A549 (cell line): ENCODE measurements at places on chromosomes 11 and 22.
A peak's percentile ranks its signal among the peaks of the same experiment; 100 is the strongest.

- peak; percentile 84 for DNase-seq
Observed at GRCh38 chr11:113690619-113691569, 15.2 kb downstream of the TMPRSS5 start.

DNA sequence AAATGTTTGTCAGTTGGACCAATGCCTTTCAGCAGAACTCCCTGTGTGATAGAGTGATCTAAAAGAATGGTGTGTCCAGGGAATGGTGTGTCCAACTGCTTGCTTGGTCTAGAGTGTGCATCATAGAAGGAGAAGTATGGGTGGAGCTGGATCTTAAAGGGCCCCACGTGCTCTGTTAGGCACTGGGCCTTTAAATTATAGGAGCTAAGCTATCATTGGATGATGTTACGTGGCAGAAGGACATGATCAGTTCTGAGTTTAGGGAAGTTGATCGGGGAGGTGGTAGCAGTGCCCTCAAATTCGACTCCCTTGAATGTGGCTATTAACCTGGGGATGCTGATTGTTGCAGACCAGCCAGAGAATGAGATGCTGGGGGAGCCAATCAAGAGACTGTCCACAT is 16.4 kb downstream of the STX3 start:
- DNase-seq: no peak

GRCh38 chr11:65915821-65916251 is 3.0 kb downstream of the C11orf68 start:
- DNase-seq: peak; percentile 94

GRCh38 chr11:76678321-76678720 is 7.8 kb upstream of the LRRC32 start:
- DNase-seq: no peak

DNA sequence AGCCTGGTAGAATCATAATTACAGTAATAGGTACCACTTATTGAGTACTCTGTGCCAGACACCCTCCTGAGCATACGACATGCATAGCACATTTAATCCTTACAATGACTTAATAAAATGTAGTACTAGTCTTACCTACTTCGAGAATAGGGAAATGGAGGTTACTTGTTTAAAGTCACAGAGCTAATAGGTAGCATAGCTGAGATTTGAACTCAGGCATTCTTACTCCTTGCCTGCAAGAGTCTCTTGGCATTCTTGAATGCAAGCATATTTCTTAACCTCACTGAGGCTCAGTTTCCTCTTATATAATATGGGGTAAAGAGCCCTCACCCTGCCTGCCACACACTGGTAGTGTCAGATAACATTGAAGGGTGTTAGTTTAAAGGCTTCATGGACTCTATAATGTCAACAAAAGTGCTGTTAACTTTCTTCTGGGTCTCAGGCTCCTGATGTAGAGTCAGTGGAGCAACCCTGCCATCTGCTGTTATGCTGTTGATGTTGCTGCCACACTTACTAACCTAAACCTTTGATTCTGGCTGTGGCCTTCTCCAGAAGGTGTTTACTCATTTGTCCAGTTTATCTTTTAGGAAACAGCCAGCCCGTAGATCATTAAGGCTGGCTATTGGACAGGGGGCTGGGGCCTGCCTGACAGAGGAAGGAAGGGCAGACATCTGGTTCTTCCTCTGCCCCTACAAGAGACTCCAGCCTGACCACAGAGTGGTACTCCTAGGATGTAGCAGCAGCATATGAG is 18.9 kb downstream of the LIMK2 start:
- DNase-seq: no peak

GRCh38 chr11:118907051-118908042 is 18.4 kb downstream of the BCL9L start:
- DNase-seq: peak; percentile 47

- no peak for DNase-seq
Observed at GRCh38 chr22:28906312-28906711, 22.9 kb downstream of the ZNRF3 start.

- no peak for DNase-seq
Observed at GRCh38 chr22:20198557-20199319, 47.9 kb upstream of the CCDC188 start.

- peak; percentile 66 for DNase-seq
Observed at GRCh38 chr11:47768101-47768612, 1.0 kb upstream of the FNBP4 start.

DNA sequence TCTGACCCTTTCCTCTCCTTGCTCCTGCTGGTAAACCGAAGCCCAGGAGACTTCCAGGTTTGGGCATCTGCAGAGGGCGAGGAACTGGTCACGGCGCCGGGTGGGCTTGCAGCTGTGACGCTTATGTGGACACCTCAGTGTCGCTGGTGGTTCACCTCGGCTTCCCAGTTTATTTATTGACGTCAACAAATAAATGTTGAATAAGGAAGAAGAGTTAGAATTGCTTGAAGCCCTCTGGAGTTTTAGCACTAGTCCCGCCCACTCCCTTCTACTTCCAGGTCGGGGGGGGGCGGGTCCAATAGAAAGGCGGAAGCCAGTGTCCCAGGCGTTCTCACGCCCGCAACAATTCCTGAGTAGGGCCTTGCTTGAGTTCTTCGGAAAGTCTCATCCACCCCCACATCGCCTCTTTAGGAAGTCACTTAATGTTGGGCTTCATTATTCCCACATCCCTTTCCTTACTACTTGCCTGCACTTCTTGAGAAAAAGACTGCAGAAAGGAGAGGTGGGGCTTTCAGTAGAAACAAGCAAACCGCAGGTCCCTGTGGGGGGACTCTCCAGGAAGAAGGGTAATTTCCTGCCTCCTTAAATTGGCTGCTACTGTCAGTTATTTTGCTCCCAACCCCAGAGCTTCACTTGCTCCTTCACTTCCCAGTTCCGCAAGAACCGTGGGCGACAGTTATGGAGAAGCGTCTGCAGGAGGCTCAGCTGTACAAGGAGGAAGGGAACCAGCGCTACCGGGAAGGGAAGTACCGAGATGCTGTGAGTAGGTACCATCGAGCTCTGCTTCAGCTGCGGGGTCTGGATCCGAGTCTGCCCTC is at the start of gene TTC9C:
Gene TTC9C, plus strand, starts transcription at position 316 of the 818 bp plus-strand sequence. Its CDS starts 363 bp downstream, at position 679.
- DNase-seq: peak; percentile 85

GRCh38 chr11:134543645-134544044 is 131.6 kb upstream of the B3GAT1 start:
- no peak for DNase-seq

DNA sequence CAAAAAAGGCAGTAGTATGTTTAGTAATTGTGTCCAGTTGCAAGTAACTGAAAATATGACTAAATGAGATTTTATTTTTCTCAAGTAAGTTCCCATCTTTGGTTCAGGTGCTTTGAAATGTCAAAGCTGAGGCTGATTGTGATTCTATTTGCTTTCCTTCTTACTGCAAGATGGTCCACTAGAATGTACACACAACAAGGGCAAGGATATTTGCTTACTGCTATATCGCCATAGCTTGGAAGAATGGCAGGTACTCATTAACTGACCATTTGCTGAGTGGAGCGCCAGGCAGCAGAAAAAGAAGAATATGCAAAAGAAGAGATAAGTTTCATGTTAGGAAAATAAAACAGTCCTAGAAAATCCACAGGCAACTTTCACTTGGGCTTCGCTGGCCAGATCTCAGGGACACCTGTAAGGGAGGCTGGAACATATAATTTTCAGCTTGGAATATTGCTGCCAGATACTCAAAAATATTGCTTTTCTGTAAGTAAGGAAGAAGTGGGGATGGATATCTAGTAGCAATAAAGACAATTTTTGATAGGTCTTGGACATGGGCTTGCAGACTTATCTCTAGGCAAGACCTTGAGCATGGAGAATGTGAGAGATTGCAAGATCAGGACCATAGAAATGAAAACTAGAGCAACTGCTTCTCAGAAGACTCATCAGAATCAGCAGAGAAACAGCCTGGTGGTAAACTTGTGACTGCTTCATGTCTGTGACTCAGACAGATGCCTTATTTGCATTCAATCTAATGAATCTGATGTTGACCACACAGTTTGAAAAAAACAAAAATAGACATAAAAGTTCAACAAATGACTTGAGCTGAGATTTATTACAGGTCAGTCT is 44.8 kb upstream of the OR9Q1 start:
- DNase-seq: no peak

- DNase-seq: no peak
Observed at GRCh38 chr11:100340466-100341319, 346.4 kb upstream of the ARHGAP42 start.

- no peak for DNase-seq
Observed at GRCh38 chr22:20316844-20317401, 2.9 kb downstream of the DGCR6L start.

DNA sequence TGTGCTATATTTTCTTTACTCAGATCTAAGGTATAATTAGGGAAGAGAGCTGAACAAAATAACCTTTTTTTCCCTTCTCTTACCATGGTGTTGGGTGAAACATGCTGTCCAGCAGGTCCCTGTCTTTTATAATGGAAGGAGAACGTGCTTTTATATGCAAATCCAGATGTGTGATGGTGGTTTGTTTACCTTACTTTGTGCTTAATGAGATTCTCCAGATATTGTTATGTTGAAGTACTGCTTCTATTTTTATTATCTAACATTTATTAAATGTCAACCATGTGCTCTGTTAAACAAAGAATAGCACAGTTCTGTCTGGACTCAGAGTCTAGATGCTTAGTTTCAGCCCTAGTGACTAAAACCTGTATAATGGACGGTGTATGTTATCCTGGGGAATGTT is 10.1 kb upstream of the GRIK4 start:
- no peak for DNase-seq

GRCh38 chr11:119310682-119311052 is 6.3 kb downstream of the MCAM start:
- DNase-seq: no peak

DNA sequence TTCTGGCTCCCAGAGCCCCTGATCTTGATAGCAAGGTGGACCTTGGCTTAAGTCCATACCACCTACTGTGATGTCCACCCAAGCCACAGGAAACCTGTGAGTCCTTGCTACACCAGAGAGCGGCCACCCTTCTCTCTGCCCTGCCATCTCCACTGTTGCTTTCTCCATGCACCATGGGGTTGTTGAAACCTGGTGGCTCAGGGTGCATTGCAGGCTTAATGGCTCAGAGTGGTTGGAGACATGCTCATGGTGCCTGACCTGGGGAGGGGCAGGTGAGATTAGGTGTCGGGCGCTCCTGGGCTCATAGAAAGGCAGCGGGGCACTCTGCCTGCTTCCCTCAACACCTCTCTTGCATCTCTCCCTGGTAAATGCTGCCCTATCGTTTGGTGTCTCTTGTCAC is 25.0 kb upstream of the CACNG2 start:
- DNase-seq: no peak

DNA sequence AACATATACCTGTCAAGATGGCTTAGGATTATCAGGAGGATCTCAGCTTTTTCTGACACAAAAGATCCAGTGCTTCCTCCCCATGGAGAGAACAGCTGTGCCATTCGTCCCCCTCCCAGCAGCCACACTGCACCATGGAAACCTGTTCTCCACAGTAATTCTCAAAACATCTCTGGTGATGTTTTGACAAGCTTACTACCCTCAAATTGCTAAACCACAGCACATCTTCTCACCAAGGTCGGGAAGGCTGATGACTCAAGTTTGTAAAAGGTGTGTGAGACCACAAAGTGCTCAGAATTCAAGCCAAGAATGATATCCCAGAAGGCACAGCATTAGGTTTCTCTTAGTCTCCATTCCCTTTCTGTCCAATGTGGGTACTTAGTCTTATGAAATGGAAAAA is 3.9 kb upstream of the RAB38 start:
- DNase-seq: no peak

DNA sequence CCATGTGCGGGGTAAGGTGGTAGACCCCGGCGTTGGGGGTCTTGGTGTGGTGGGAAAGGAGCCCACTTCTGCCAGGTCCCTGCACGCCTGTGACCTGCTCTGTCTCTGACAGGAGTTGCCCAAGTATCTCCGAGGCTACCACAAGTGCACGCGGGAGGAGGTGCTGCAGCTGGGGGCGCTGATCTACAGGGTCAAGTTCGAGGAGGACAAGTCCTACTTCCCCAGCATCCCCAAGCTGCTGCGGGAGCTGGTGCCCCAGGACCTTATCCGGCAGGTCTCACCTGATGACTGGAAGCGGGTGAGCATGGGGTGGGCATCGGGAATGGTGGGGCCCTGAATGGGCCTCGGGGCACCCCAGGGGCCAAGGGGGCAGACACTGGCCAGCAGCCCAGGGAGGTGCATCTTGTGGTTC is 83.0 kb downstream of the MYO7A start:
- DNase-seq: no peak

GRCh38 chr11:89452780-89453179 is 38.4 kb downstream of the NOX4 start:
- DNase-seq: no peak

GRCh38 chr11:61869708-61870451 is 21.5 kb downstream of the FADS3 start:
- no peak for DNase-seq

DNA sequence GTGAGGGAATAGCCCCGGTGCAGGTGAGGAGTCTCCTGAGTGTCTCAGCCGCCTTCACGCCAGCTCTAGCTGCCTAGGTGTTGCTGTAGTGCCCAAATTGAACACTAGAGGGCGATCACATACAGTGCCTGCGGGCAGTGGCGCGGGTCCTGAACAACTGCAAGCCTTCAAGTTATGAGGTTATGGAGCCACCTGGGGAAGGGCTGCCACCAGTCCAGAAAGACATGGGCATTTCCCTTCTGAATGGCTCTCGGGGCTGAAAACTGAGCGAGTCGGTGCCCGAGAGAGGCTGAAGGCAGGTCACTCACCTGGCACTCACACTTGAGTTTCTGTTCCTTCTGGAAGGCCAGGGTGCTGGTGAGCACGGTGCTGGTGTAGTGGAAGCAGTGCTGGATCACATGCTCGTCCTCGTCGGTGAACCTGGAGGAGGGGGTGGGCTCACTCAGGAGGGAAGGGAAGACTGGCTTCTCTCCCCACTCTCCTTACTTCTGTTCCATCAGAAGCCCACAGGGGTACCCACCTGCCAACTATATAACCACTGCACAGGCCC is 88.4 kb downstream of the PDE2A start:
- DNase-seq: peak; percentile 77
